Cardiac fibroblast (primary cell): ENCODE measurements at places on chromosomes 1 and 21.

DNA sequence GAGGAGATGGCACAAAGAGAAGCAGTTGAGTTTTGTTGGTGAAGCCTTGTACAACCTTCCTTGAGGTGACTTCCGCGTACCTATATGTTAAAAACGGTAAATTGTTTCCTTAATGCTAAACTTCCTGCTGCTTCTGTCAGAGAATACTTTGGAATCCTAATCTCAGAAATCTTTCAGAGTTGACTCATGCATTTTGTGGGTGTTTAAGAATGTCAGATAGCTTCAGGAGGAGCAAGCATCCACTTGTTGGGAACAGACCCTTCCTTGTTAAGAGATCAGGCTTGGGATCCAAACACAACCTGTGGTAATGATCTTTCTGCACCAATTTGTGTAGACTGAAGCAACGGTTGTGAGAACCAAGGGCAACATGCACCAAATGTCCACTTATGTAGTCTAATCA lies 29.5 kb downstream of the AK4 start:
- DNase-seq, result peak; percentile 23

DNA sequence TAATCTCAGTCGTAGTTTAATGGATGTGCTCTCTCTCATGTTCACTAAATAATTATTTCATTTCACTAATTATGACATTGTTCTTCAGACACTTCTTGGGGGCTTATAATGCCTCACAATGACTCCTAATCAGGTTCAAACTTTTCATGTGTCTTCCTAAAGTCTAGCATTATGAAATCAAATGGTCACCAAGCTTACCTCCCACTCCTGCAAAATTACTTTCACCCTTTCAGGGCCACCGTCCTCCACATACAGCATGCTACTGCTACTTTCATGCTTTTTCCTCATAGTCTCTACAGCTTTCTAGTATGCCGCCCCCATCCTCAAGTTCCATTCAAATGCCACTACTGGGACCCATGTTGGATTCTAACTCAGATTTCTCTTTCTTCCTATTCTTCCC lies 59.8 kb upstream of the C1orf53 start:
- DNase-seq, result no peak

DNA sequence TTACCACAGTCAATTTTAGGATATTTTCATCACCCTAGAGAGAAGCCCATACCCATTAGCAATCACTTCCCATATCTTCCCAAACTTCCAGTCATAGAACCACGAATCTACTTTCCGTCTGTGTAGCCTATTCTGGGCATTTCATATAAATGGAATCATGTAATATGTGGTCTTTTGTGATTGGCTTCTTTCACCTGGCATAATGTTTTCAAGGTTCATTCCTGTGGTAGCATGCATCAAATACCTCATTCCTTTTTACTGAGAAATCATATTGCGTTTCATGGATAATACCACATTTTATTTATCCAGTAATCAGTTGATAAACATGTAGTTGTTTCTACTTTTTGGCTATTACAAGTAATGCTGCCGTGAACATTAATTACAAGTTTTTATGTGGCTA lies 21.5 kb downstream of the DESI2 start:
- DNase-seq, result peak; percentile 72

DNA sequence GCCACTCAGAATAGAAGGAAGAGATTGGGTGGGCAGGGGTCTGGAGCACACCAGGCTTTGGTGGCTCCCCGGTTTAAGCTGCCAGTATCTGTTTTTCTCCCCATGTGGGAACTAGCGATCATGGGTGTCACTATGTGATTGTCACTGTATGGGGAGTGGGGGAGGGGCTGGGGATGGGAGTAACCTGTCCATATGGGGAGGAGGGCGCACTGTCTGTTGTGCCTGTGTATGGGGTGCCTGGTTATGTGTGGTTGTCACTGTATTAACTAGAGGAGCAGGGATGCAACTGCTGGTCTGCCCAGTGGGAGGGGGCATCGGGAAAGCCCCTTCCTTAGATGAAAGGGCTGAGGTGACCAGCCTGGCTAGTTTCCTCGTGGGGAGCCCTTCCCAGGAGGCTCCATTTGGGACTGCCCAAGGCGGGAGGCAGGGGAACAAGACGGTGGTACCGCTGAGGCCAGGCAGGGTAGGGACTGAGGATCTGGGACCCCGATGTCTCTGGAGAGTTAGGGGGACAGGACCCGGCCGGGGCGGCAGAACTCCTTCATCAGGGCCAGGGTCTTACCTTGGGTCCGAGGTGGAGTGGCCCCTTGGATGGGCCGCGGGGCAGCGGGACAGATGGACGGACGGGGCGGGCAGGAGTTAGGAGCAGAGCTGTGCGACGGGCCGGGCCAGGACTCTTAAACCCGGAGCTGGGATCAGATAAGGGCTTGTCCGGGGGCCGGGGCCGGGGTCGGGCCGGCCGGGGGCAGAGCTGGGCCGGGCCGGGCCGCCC lies at the start of gene KCNJ10:
Gene KCNJ10, minus strand, starts transcription at position 701 of the 772 bp plus-strand sequence. CDS start 27,628 bp downstream, outside the sequence.
- DNase-seq, result no peak

DNA sequence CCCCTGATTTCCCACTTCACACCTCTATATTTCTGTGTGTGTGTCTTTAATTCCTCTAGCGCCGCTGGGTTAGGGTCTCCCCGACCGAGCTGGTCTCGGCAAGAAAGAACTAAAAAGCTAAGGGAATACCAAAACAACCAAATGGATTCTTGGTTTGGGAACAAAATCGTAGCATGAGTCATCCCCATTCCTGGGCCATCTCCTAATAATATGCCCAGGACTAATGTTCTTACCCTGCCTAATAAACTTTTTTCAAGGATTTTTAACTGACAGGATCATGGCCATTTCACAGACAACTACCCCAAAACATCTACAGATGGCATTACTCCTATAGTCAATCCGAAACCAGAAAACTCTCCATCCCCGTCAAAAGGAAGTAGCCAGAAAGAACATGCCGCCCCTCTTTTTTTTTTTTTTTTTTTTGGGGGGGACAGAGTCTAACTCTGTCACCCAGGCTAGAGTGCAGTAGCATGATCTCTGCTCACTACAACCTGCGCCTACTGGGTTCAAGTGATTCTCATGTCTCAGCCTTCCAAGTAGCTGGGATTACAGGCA lies 4.1 kb upstream of the HPDL start:
- DNase-seq, result no peak

GRCh38 chr1:195105281-195105680 lies 1503.0 kb downstream of the KCNT2 start:
- no peak for DNase-seq

GRCh38 chr1:219813294-219813693 lies 115.1 kb downstream of the SLC30A10 start:
- DNase-seq, result no peak

DNA sequence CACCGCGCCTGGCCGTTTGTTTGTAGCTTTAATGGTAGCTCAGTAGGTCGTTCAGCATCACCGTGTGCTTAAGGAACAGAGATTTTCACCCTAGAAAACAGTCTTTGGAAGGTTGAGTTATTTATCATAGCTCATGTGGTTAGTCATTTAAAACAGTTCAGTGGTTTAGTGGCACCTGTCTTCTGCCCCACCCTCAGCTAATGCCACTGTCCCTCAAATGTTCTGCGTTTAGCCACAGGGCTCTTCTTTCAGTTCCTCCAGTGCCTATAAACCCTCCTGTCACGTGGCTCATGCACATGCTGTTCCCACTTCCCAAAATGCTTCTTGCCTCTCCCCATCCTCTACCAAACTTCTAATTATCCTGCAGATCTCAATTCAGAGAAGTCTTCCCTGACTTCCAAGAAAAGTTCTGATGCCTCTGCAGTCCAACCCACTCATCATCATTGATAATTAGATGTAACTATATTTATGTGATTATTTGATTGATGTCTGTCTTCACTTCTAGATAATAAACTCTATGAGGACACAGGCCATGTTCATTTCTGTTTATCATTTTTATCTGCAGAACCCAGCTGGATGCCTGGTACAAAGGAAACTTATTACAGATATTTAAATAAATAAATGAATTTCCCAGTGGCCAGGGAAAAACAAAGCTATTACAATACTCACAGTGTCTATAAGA lies 14.4 kb upstream of the DIPK1A start:
- DNase-seq, result no peak

GRCh38 chr1:4517186-4517954 lies 137.0 kb upstream of the AJAP1 start:
- DNase-seq, result no peak

GRCh38 chr1:89364954-89365550 lies 1.2 kb downstream of the GBP6 start:
- DNase-seq, result no peak

DNA sequence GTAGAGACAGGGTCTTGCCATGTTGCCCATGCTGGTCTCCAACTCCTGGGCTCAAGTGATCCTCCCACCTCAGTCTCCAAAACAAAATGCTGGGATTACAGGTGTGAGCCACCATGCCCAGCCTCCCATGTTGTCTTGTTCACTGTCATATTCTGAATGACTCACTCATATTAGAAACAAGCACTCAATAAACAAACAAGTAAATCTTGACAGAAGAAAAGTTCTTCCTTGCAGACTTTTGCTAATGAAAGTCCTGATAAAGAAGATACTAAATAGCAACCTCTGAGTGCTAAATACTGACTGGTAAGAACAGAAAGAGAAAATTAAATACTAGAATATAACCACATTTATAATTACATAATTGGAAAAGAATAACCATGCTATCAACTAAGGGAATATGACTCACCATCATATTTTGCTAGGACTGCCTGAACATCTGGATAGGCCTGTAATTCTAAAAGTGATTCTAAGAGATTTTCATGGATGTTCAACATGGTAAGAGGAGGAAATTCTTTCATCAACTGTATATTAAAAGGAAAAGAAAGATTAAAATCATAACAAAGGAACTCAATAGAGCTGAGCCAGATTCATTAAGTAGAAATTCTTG lies 37.3 kb downstream of the ST7L start:
- no peak for DNase-seq

DNA sequence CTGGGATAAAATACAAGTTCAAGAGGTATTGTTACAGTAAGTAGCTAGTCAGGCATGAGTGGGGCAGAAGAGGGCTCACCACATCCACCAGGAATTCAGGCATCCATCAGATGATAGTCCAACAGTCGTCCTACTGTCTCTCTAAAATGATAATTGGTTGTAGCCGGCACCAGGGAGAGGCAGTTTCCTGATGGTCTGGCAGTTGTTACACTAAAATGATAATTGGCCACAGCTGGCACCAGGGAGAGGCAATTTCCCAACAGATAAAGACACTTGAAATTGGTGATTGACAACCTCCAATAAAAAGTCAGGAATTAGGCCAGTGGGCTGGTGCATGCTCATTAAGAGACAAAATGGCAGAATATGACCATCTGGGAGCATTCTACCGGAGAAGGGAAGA lies 545.8 kb downstream of the AMY1C start:
- DNase-seq, result no peak

DNA sequence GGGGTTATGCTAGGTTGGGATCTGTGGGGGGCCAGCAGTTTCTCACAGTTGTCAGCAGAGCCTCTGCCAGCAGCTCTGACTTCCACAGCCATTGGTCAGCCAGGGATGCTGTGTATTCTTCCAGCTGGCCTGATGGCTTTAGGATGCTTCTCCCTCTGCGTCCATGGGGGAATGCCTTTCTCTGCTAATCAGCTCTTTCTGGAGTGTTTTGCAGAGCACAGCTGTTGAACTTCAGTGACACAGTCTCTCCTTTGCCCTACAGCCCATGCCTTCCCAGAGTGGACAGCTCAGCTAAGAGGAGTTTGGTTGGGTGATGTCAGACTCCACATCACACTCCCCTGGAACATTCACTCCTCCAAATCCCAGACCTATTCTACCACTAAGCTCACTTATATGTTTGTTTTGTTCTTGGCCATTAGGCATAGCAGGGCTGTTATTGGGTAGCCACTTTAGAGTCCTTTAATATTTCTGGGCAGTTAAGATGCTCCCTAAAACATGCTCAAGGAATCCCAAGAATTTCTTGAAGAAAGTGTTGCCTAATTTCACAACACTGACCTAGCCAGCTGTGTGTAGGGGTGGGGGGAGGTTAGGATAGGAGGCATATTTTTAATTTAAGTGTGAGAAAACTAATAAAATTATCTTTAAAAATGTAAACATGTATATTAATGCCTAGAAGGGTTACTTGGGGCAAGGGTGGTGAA lies 75.3 kb upstream of the KIAA0040 start:
- DNase-seq, result no peak

DNA sequence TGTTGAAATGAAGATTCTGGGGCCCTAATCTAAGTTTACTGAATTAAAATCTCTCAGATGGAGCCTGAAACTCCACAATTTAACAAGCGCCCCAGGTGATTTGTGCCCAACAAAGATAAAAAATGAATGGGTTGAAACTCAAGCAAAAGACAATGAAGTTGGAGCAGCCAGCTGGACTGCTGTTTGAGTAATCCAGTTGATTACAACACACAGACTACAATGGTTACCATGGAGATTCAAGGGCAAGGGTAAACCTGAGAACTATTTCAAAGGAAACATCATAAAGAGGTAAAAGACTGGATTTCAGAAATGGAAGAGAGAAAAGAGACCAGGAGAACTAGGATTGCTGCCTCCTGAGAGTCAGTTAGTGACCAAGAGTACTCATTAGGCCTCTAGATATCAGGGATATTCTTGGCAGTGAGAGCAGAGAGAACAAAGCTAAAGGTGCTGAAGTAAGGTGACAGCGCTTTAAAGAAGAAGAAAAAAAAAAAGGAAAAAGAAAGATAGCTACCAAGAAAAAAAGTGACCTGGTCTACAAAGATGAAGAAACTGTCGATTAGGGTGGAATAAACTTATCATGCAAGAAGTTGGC lies 44.5 kb downstream of the LRRC53 start:
- peak; percentile 52 for DNase-seq

DNA sequence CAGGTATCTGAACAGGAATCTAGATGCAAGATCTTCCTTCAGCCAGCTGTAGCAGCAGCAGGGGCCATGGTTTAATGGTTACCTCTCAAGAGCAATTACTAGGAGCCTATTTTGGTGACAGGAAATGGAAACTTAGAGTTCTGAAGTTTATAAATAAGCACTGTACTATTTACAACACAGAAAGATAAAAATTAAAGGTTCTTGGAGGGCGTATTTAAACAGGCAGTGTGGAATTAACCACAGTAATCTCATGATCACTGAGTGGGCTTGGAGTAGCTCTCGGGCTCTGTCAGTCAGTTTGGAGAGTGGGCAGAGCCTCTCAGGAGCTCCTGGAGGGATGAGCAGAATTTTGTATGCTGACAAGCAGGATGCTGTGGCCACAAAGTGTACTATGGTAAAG lies 10.2 kb upstream of the FCRL5 start:
- DNase-seq, result no peak

DNA sequence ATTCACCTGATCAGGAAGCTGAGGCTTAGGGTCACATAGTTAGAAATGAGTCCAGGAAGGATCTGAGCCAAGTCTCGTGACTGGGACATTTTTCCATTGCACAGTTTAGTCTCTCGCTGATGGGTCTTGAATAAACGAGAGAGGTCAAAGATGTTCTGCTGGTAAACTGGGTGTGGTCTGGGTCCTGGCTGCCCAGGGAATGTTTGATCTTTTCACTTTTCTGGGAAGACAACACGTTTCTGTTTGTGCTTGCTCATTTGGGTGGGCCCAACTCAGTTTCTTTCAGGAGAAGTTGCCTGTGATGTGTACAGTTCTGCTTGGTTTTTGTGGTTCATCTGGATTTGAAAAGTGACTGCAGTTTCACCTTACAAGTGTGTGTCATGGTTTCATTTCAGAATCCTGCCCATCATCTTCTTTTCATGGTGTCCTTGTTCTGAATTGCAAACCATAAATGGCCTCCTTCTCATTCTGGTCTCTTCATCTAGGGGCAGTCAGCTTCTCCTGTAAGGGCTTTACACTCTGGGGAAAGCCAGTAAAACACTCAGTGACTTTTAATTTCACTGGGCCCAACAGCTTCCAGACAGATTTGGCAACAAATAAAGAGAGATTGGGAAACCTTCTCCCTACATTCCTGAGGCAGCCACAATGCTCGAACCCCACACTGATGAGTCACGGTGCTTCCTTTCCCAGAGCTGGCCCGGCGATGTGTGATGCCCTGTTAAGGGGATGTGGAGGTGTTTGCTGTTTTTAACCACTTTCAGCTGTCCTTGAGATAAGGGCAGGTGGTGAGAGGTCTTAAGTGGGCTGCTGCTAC lies 7.2 kb upstream of the TACSTD2 start:
- DNase-seq, result peak; percentile 95
